D721Med (cell line): ENCODE measurements at places on chromosomes 5 and 9.

- DNase-seq, result no peak
Observed at GRCh38 chr9:98992885-98993569, 49.3 kb downstream of the COL15A1 start.

GRCh38 chr5:122121479-122122465, 7.6 kb upstream of the ZNF474 start:
- DNase-seq, result no peak

GRCh38 chr9:80175286-80176150, 603.8 kb downstream of the TLE4 start:
- DNase-seq, result no peak

GRCh38 chr9:109277451-109277850, 43.4 kb downstream of the EPB41L4B start:
- DNase-seq, result no peak

DNA sequence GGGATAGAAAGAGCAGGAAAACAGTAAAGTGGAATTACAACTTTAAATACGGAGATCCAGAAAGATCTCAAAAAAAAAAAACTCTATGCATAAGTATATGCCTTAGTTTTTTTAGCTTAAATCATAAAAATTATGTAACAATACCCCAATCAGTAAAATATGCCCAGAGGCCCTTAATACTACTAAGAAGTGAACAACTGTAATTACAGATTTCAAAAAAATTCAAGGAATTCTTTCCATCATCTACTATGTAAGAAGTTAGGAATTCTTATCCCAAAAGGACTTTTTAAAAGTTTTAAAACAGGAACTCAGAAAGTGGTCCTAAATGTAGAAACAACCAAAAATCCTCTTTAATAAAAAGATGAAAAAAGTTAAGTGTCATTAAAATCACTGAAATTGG, 111.3 kb downstream of the SSBP2 start:
- no peak for DNase-seq

DNA sequence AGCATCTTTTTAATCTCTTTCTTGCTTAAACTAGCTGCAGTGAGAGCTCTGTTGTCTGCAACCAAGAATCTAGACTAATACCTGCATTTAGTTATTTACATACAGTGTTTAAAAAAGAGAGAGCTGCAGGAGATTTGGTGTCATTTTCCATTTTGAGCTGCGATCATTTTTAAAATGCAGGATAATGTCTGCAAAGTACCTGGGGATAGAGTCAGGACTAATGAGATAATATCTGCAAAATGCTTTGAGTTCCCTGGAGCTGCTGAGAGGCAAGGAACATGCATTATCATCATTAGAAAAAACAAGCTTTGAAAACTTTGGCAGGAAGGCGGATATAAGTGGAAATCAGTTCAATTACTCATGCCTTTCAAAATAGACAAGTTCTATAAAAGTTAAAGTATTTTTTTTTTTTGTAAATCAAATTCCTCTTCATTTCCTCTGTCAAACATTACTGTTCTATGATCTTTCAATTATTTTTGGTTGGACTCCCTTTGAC, 21.8 kb upstream of the ANKRD33B start:
- peak; percentile 3 for DNase-seq

DNA sequence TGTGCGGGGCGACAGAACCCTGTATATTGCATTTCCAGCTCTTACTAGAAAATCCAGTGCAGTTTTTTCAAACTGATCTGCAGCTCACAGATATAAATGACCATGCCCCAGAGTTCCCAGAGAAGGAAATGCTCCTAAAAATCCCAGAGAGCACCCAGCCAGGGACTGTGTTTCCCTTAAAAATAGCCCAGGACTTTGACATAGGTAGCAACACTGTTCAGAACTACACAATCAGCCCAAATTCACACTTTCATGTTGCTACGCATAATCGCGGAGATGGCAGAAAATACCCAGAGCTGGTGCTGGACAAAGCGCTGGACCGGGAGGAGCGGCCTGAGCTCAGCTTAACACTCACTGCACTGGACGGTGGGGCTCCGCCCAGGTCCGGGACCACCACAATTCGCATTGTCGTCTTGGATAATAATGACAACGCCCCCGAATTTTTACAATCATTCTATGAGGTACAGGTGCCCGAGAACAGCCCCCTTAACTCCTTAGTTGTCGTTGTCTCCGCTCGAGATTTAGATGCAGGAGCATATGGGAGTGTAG, 786 bp downstream of the PCDHB5 start:
- DNase-seq, result no peak

DNA sequence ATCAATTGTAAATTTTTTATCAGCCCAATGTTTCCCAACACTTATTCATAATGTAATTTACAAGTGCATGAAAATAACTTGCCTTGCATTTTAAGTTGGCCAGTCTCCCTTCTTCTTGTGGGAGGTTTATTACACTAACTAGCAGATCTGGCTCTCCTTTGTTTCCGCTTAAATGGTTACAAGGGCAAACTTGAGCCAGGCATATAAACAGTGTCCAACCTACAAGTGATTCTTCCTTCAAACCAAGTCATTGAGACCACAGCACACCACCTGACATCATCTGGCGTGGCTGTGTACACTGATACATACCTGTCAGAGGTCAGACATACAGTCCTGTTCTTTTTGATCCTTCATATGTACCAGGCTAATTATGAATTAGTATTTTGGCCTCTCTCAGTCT, 80.1 kb downstream of the ALDH1A1 start:
- DNase-seq, result no peak

- no peak for DNase-seq
Observed at GRCh38 chr5:146851133-146851532, 27.4 kb downstream of the PPP2R2B start.

DNA sequence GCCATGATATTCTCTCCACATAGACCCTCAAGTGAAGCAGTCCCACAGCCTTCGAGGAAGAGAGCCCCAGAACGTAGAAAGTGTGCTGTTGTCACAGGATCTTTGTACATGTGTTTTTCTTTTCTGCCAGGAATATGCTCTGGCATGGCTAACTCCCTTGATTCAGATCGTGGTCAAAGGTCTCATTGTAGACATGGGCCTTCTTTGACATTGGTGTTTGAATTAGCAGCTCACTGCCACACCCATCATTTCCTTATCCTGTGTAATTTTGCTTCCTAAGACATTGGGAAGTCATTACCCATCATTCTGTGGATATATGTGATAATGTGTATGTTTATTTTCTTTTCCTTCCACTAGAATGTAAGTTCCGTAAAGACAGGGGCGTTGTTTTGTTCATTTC, 25.5 kb downstream of the MTRR start:
- DNase-seq, result no peak

DNA sequence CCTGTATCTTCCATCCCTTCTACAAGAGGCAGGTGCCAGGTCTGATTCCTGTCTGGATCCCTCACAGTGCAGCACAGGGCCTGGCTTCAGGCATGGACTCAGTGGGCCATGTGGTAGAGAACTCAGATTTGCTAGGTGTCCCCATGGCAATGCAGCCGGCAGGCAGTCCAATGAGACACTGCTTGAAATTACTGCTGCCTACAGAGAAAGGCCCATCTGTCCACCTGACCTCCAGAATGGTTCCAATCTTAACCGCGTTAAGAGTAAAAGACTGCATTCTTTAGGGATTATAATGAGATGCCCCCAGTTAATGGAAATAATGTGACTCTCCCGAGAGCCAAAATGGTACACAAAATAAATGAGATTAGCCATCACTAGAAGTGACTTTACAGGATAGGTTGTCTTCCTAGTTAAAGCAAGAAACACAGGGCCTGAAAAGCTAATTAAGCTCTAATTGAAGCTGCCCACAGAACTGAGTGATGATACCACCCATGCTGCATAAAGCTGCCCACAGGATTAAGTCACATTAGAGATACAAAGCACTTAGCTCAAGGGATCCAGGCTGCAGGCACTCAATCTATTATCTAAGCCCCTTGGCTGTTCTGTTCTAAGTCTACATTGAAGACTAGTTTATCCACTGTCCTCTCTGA, 11.4 kb downstream of the FAM193B start:
- peak; percentile 86 for DNase-seq

- no peak for DNase-seq
Observed at GRCh38 chr5:137370096-137371071, 128.7 kb downstream of the SPOCK1 start.

GRCh38 chr5:77637170-77637997, 1.1 kb downstream of the OTP start:
- DNase-seq, result no peak

- DNase-seq, result no peak
Observed at GRCh38 chr9:8365029-8365428, 565.5 kb upstream of the DMAC1 start.

DNA sequence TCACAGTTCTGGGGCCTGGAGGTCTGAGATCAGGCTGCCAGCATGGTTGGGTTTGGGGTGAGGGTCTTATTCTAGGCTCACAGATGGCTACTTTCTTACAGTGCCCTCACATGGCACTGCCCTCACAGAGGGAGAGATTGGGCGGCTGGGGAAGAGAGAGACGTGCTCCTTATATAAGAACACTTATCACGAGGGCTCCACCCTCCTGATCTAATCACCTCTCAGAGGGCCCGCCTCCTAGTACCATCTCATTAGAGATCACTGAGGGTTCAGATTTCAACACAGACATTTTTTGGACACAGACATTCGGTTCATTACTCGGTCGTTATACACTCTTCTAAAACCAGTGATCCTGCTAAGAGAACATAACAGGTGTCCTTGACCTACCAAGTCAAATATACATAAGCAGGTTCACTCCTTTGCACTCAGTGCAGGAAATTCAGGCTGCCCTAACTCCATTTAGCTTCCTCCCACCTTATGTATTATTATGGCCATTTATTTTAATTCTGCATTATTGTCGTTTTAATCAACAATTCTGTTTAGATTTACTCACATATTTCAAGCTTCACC, 121.7 kb downstream of the ICE1 start:
- DNase-seq, result no peak

- no peak for DNase-seq
Observed at GRCh38 chr9:98484162-98484561, 224.6 kb downstream of the GABBR2 start.

DNA sequence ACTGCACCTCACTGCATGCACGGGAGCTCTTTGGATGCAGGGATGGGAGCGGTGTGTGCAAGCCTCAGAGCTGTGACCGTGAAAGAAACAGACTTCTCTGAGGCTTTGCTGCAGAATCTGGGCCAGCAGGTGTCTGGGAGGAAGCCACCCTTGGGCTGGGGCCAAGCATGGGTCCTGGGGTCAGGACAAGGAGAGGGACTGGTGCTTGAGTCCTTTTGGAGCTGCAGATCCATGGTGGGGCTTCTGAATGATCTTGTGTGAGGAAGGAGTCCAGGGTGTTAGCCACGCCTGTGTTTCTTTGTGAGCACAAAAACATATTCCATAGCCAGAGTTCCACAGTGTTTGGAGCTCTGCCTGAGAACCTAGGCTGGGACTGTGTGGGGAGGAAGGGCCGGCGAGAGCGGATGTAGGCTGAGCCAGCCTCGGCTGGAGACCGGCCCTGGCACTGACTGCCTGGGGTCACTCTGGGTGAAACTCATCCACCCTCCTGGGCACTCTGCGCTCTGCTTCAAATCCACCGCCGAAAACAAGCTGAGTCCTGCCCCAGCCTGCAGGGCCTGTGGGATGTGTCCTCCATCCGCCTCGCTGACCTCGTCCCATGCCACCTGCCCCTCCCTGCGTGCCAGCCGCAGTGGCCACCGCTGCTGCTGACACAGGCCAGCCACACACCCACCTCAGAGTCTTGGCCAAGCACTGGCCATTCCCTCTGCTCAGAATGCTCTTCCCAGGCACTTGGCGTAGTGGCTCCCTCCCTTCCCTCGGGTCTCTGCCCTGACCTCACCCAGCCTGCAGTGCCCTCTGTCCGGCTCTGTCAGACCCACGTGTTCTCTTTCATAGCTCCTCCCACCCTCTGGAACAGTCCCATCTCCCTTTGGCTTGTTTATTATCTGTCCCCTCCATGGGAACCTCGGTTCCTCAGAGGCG, 26.7 kb downstream of the ERGIC1 start:
- no peak for DNase-seq

DNA sequence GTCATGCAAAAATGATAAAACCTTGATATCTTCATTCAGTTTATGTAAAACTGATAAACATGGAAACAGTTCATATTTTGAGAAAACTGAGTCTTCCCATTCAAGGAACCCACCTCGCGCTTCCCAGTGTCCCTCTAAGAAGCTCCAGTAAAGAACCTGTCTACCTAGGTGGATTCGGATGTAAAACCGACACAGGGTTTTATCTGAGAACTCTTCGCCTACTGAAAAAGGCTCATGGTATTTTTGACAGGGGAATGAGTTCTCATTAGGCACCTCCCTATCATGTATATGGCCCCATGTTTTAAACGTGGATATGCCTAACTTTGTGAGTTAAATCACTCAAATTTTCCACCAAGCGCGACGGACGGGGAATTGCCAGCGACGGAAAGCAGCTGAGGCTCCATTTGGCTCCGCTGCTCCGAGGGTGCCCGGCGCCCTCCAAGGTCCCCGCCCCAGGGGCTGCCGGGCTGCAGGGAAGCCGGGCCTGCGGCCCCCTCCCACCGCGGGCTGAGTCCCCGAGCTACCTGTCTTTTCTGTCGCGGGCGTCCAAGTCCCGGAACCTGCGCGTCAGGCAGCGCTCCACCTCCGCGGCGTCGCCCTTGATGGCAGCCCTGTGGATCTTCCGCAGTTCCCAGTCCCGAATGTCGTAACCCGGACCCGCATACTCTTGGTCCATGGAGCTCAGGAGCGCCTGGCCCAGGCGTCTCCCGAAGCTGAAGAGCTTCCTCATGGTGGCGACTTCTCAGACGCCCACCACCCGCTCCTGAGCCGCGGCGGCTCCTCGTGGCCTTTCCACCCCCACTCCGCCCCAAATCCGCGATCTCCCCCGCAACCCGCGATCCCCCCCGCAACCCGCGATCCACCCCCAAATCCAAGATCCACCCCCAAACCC, 594 bp downstream of the ANKRD18A start:
- no peak for DNase-seq

- DNase-seq, result no peak
Observed at GRCh38 chr5:68480335-68480940, 264.9 kb downstream of the PIK3R1 start.

DNA sequence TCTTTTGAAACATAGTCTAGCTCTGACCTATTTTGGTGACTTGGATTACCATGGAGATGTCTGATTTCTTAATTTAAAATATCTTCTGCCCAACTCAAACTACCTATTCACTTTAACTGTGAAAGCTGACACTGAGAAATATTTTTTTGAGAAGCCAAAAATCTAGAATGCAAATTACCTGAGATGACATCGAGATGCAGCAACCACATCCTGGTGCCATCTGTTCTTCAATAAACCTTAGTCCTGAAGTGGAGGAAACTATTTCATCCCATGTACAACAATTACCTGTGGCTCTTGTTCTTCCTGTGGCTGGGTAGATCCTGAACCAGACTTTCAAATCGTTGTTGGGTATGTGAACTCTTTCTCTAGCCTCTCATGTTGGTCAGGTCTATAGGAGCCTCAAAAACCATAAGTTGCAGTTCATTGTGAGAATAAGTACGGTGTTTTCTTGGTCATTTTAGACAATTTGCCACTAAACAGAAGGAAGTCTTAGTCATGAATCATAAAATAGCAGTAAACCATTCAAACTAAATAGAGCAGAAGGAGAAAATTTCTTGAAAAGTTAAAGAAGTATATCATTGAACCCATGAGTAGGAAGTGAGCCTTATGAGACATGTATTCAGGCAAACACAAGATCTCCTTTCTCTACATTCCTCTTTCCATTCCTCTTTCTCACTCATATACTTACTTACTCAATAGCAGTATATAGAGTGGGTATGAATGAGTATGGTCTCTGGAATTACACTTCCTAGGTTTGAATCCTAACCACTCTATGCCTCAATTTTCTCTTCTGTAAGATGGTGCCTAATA, 176.0 kb downstream of the HMHB1 start:
- no peak for DNase-seq

GRCh38 chr9:25602400-25603044, 75.7 kb downstream of the TUSC1 start:
- DNase-seq, result no peak
